Natural killer cell (primary cell): ENCODE measurements at places on chromosomes 6 and 20. TPM values are rescaled to one million over a fixed set of nuclear protein-coding genes. Genes with fewer than 3 reads are reported as not detected.

The POLR1C gene
- total RNA-seq, result 22.3 TPM

The TRIM31 gene
- total RNA-seq, result not detected

The C6orf132 gene
- total RNA-seq, result 0.14 TPM

The SPTLC3 gene
- total RNA-seq, result 1.5 TPM

The AAR2 gene
- total RNA-seq, result 26.5 TPM

The HDGFL1 gene
- not detected for total RNA-seq

The CD40 gene
- total RNA-seq, result 7.1 TPM

The RNF182 gene
- total RNA-seq, result not detected

GRCh38 chr20:58481481-58482021 is 33.6 kb downstream of the APCDD1L start:
- no peaks in the 10 kb centered on the region for H3K36me3 ChIP-seq
- H3K4me3 ChIP-seq, result no peak overlapping the region
- H3K4me1 ChIP-seq, result no peaks in the 10 kb centered on the region
- peak; percentile 72 for DNase-seq

- no peak overlapping the region for H3K4me3 ChIP-seq
- H3K36me3 ChIP-seq, result no peaks in the 10 kb centered on the region
- no peaks in the 10 kb centered on the region for H3K4me1 ChIP-seq
- no peak overlapping the region for H3K27ac ChIP-seq
- DNase-seq, result no peak
- H3K27me3 ChIP-seq, result no peaks in the 10 kb centered on the region
Measured at GRCh38 chr6:8335896-8336295, 99.4 kb downstream of the SLC35B3 start.

DNA sequence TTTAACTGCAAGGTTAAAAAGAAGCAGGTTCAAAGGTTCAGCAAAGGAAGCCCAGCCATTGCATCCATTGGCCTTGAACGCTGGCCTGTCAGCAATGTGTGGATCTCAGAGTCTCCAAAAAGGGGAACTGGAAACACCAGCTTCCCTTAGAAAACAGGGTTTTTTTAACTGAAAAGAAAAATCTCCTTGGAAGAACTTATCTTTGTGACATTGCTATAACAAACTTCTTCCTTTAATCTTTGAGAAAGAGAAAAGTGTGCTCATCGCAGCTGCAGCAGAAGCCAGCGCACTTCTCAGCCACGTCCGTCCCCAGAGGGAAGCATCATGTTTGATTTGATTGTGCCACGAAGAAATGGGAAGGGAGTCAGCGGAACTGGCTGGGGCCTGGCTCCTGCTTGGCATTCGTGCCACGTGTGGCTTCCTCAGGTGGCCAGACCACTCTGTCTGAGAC is 215.0 kb downstream of the SYNDIG1 start:
- H3K27me3 ChIP-seq, result no peaks in the 10 kb centered on the region
- no peak for DNase-seq
- H3K36me3 ChIP-seq, result no peaks in the 10 kb centered on the region
- peaks cover 8% of the 10 kb centered on the region for H3K4me1 ChIP-seq
- no peak overlapping the region for H3K4me3 ChIP-seq

- no peaks in the 10 kb centered on the region for H3K4me1 ChIP-seq
- H3K27ac ChIP-seq, result no peak overlapping the region
- H3K36me3 ChIP-seq, result no peaks in the 10 kb centered on the region
- no peak overlapping the region for H3K4me3 ChIP-seq
- DNase-seq, result no peak
- H3K27me3 ChIP-seq, result peaks cover 6% of the 10 kb centered on the region
Measured at GRCh38 chr20:53177687-53178086, 205.5 kb downstream of the TSHZ2 start.

- no peaks in the 10 kb centered on the region for H3K27me3 ChIP-seq
- no peak overlapping the region for H3K4me3 ChIP-seq
- no peak overlapping the region for H3K27ac ChIP-seq
- no peaks in the 10 kb centered on the region for H3K4me1 ChIP-seq
- no peaks in the 10 kb centered on the region for H3K36me3 ChIP-seq
Measured at GRCh38 chr20:52446421-52447224, 255.0 kb upstream of the ZFP64 start.

DNA sequence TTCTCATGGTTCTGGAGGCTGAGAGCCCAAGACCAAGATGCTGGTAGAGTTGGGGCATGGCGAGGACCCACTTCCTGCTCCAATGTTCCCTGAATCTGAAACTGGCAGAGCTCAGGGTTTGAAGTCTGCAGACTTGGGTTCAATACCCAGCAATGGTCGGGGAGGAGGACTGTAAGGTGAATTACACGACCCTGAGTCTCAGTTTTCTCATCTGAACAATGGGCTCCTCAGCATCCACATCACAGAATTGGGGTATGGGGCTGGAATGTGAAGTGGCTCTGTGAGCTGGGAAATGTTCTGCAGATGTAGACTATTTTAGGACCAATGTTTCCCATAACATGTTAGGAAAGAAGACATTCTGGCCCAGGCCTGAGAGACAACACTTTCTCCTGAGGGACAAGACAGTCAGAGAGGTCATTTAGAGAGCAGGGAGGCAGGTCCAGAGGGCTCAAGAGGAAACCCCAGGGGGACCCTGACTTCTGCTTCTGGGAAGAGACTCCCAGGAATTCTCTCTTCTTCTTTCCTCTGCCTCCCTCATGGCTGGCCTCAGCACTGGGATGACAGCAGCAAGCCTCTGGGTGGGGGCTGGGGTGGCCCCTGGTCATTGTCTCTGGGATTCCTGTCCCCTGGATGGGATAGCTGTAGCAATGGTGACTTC is 141.3 kb upstream of the PMEPA1 start:
- no peaks in the 10 kb centered on the region for H3K27me3 ChIP-seq
- no peak overlapping the region for H3K27ac ChIP-seq
- H3K4me3 ChIP-seq, result no peak overlapping the region
- no peaks in the 10 kb centered on the region for H3K36me3 ChIP-seq

- no peak for DNase-seq
- no peak overlapping the region for H3K27ac ChIP-seq
- no peaks in the 10 kb centered on the region for H3K27me3 ChIP-seq
- no peaks in the 10 kb centered on the region for H3K36me3 ChIP-seq
- H3K4me1 ChIP-seq, result peaks cover 16% of the 10 kb centered on the region
Measured at GRCh38 chr6:156864557-156864956, 87.4 kb downstream of the ARID1B start.

DNA sequence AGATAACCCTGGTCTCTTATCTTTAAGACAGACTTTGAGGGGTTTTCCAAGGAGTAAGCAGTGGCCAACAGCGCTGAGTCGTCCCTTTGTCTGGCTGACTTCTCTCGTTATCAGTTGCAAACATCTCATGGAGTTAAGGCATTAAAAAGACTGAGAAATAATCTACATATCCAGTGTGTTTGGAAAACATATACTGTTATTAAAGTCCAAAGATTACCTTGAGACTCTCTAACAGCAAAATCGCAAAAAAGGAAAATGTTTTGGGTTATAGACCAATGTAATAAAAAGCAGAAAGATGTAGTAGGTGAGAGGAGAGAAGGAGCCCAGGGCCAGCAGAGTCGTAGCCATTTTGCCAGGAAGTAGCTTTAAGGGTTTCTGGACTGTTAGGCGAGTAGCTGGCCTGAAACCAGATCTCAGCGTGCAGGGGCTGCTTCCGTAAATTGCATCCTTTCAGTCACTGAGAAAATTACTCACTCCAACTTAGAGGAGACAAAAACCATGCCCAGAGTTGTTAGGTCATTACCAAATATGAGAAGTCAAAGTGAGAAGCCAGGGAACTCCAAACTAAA is 24.6 kb downstream of the MYLK4 start:
- H3K27me3 ChIP-seq, result no peaks in the 10 kb centered on the region
- H3K4me3 ChIP-seq, result no peak overlapping the region
- H3K36me3 ChIP-seq, result no peaks in the 10 kb centered on the region
- peak; percentile 5 for DNase-seq

GRCh38 chr6:117907601-117908245 is 659 bp downstream of the SLC35F1 start:
- H3K36me3 ChIP-seq, result no peaks in the 10 kb centered on the region
- H3K4me3 ChIP-seq, result no peak overlapping the region
- no peak overlapping the region for H3K27ac ChIP-seq
- H3K4me1 ChIP-seq, result peaks cover 4% of the 10 kb centered on the region

DNA sequence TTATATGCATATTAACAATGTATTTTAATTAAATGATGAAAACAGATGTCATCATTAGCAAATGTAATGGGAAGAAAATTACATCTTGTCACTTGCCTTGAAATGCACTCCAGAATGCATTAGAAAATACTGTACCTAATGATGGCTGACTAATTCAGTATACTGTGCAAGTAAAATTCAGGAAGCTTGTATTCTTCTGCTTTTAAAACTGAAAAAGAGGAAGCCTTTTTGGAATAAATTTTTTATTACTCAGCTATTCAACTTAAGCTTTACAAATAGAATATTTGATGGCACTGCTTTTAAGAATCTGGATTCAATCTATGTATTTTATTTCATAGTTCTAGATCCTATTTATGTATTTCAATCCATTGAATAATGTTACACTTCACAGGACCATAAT is 195.5 kb downstream of the RIMS1 start:
- no peaks in the 10 kb centered on the region for H3K27me3 ChIP-seq
- no peak overlapping the region for H3K4me3 ChIP-seq
- no peaks in the 10 kb centered on the region for H3K36me3 ChIP-seq
- H3K4me1 ChIP-seq, result no peaks in the 10 kb centered on the region
- H3K27ac ChIP-seq, result no peak overlapping the region

DNA sequence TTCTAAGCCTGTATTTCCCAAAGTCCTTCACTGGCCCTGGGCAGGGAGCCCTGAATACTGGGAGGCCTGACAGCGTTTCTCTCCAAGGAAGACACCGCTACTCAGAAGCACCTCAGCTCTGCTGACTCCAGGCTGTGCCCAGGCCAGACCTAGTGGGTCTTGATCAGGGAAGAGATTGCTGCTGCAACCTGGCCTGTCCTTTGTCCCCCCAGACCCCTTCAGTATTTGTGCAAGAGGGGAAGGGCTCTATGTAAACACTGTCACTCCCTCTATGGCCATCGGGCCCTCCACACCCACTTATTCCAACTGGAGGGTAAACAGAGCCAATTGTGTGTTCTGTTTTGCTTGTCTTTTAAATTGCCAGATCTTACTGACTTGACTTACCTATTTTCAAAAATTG is 20.6 kb downstream of the PLEKHG1 start:
- H3K4me3 ChIP-seq, result no peak overlapping the region
- no peaks in the 10 kb centered on the region for H3K36me3 ChIP-seq
- no peaks in the 10 kb centered on the region for H3K27me3 ChIP-seq
- no peak for DNase-seq

DNA sequence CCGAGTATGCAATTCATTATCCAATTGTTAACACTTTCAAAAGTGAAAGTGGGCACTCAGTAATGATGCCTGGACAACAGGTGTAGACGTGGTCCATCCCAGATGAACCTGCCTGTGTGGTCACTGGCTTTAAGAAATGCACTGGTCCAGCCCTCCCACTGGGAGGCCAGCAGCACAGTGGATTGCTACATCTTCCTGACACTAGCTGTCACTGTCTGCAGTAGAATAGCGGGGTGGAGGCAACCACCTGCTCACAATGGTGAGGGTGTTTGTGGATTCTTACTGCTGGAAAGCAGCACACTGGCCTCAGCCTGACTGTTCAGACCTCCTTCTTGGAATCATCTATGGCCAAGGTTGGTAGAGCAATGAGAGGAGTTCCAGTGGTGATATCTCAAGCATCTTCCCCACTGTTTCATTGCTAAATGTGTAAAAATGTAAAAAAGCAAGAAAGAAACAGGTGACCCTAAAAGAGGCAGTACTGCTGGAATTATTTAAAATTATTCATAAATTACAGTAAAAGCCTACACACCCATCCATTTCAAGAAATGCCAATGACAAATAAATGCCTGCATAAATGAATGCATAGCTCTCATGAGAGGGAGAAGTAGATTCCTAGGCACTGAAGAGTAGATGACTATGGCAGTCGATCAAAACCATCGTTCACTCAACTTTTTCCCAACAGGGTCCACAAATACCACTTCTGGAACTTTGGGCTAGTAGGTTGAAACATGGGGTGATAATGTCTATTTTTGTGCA is 228.0 kb upstream of the PLN start:
- no peak overlapping the region for H3K27ac ChIP-seq
- H3K4me1 ChIP-seq, result no peaks in the 10 kb centered on the region

DNA sequence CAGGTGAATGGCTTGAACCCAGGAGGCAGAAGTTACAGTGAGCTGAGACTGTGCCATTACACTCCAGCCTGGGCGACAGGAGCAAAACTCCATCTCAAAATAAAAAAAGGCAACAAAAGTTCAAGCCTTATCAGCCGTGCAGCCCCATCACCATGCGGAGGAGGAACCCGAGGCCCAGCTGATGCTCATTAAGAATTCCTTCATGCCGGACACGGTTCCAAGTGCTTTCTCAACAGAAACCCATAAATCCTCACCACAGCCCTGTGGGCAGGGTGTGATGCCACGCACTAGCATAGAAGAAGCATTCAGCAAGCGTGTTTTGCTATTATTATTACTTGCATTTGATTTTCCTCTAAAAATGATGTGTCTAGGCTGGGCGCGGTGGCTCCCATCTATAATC is 56.3 kb downstream of the PREX1 start:
- peaks cover 100% of the 10 kb centered on the region for H3K4me1 ChIP-seq
- no peaks in the 10 kb centered on the region for H3K36me3 ChIP-seq
- H3K27ac ChIP-seq, result peak overlapping the region; percentile 9
- no peak overlapping the region for H3K4me3 ChIP-seq
- H3K27me3 ChIP-seq, result no peaks in the 10 kb centered on the region

GRCh38 chr6:16436550-16436949 is 198.2 kb downstream of the GMPR start:
- DNase-seq, result no peak
- H3K27me3 ChIP-seq, result no peaks in the 10 kb centered on the region
- peak overlapping the region; percentile 19 for H3K27ac ChIP-seq
- peaks cover 17% of the 10 kb centered on the region for H3K4me1 ChIP-seq

- DNase-seq, result no peak
- no peaks in the 10 kb centered on the region for H3K4me1 ChIP-seq
- H3K36me3 ChIP-seq, result no peaks in the 10 kb centered on the region
- no peak overlapping the region for H3K27ac ChIP-seq
- H3K27me3 ChIP-seq, result no peaks in the 10 kb centered on the region
Measured at GRCh38 chr20:37956107-37956585, 53.2 kb downstream of the VSTM2L start.

GRCh38 chr20:38579219-38579910 is 1.6 kb upstream of the ADIG start:
- H3K27me3 ChIP-seq, result no peaks in the 10 kb centered on the region
- H3K4me3 ChIP-seq, result no peak overlapping the region
- no peak overlapping the region for H3K27ac ChIP-seq
- H3K4me1 ChIP-seq, result no peaks in the 10 kb centered on the region
- peaks cover 22% of the 10 kb centered on the region for H3K36me3 ChIP-seq
